ENCODE measurements at places on chromosomes 7 and 10. TPM values are rescaled to one million over a fixed set of nuclear protein-coding genes. Genes with fewer than 3 reads are reported as not detected.
A peak's percentile ranks its signal among the peaks of the same experiment; 100 is the strongest.

The KCP gene
- total RNA-seq, result 1.0 TPM

The GRID1 gene
- total RNA-seq, result not detected

GRCh38 chr7:127983804-127984332 is 47.4 kb downstream of the LRRC4 start:
- H3K27me3 ChIP-seq, result no peaks in the 10 kb centered on the region
- no peaks in the 10 kb centered on the region for H3K4me1 ChIP-seq
- peaks cover 2% of the 10 kb centered on the region for H3K36me3 ChIP-seq
- H3K27ac ChIP-seq, result no peak overlapping the region
- peak; percentile 14 for DNase-seq

DNA sequence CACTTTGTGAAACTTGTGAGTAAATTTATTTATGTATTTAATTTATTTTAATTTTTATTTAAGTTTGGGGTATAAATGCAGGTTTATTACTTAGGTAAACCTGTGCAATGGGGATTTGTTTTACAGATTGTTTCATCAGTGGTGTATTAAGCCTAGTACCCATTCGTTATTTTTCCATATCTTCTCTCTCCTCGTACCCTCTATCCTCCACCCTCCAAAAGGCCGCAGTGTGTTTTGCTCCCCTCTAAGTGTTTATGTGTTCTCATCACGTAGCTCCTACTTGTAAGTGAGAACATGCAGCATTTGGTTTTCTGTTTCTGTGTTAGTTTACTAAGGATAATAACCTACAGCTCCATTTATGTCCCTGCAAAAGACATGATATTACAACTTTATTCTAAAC is 145.4 kb upstream of the SMIM30 start:
- H3K4me1 ChIP-seq, result no peaks in the 10 kb centered on the region
- no peaks in the 10 kb centered on the region for H3K36me3 ChIP-seq
- H3K27ac ChIP-seq, result no peak overlapping the region
- DNase-seq, result no peak
- H3K27me3 ChIP-seq, result no peaks in the 10 kb centered on the region

DNA sequence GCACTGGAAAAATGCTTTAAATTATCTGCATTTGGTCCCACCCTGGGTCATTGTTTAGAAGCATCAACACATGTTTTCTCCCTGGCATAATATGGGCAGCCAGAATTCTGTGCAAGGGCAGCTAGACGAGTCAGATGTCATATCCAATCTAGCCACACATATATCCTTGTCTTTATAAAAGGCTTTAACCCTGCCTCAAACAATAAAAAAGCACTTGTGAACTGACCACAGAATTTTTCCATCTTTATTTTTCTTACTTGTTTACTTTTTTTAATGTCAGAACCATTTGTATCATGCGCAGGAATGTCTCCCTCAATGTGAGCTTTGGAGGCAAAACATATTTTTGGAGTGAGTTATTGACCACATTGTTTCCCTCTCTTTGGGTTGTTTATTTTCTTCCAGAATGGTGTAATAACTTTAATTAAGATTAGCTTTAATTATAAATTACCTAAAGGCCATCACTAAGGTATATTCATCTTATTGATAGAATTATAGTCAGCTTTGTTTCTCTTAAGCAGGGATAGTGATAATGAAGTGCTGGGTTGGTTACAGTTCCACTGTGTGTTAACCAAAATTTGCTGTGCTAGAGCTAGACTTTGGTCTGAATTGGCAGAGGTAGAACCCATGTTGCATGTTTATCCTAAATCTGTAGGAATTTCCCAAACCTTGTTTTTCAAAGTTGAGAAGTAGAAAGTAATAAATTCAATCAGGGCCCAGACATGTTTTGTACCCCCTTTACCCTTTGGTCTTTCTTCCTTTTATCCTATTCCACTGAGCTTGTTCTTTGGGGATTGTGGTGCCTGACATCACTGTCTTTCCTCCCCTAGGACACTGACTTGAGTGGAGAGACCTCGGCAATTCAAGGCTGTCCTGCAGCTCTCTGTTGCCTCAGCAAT is 1078.4 kb downstream of the KCNMA1 start:
- peaks cover 37% of the 10 kb centered on the region for H3K4me1 ChIP-seq
- no peak overlapping the region for H3K4me3 ChIP-seq
- no peaks in the 10 kb centered on the region for H3K27me3 ChIP-seq
- H3K27ac ChIP-seq, result no peak overlapping the region
- no peak for DNase-seq
- H3K36me3 ChIP-seq, result no peaks in the 10 kb centered on the region

GRCh38 chr7:97871659-97872024 is 566 bp downstream of the ASNS start:
- H3K36me3 ChIP-seq, result peaks cover 29% of the 10 kb centered on the region
- H3K27ac ChIP-seq, result peak overlapping the region; percentile 64
- H3K4me1 ChIP-seq, result peaks cover 37% of the 10 kb centered on the region
- H3K4me3 ChIP-seq, result peak overlapping the region; percentile 85

DNA sequence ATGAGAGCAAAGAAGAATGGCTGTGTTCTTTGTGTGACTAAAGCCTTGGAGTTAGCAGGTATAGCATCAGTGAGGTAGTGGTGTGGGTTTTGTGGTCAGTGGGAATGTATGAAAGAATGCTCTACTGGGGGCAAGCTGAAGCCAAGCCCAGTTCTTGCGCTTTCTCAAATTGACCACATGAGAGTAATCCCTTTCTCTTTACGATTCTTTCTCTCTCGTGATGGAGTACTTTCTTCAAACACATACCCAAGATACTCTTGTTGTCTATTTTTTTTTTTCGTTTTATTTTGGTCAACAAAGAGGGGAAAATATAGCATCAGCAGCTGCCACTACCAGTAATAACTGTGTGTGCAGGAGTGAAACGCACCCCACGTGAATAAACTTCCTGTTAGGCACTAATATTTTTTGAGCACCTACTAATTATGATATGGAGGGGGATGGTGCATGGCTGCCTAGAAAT is 8.4 kb upstream of the PANK1 start:
- H3K4me1 ChIP-seq, result peaks cover 47% of the 10 kb centered on the region
- no peaks in the 10 kb centered on the region for H3K27me3 ChIP-seq
- H3K27ac ChIP-seq, result no peak overlapping the region
- DNase-seq, result peak; percentile 74
- no peak overlapping the region for H3K4me3 ChIP-seq
- no peaks in the 10 kb centered on the region for H3K36me3 ChIP-seq

DNA sequence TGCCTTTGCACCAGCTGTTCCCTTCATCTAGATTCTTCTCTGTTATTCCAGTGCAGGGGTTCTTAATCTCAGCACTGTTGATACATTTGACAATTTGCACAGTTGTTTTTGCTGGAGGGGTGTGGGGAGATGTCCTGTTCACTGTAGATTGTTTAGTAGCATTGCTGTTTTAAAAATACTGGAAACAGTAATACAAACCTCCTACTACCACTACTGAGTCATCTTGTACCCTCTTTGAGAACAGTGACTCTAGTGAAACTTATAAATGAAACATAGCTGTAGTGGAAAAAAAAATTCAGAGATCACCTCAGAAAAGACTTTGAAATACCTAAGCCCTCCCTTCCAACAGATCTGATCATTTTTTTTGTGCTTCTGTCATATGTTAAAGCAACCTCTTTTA is 154.8 kb upstream of the TMEM196 start:
- no peaks in the 10 kb centered on the region for H3K27me3 ChIP-seq
- H3K4me3 ChIP-seq, result no peak overlapping the region
- no peaks in the 10 kb centered on the region for H3K36me3 ChIP-seq
- no peaks in the 10 kb centered on the region for H3K4me1 ChIP-seq
- no peak for DNase-seq

GRCh38 chr7:23120106-23120505 is 14.5 kb downstream of the KLHL7 start:
- no peaks in the 10 kb centered on the region for H3K4me1 ChIP-seq
- H3K27me3 ChIP-seq, result no peaks in the 10 kb centered on the region
- no peak for DNase-seq

GRCh38 chr7:39461263-39461820 is 104.9 kb upstream of the YAE1 start:
- H3K36me3 ChIP-seq, result no peaks in the 10 kb centered on the region
- no peaks in the 10 kb centered on the region for H3K27me3 ChIP-seq
- H3K4me3 ChIP-seq, result no peak overlapping the region
- H3K4me1 ChIP-seq, result peaks cover 19% of the 10 kb centered on the region
- no peak for DNase-seq
- H3K27ac ChIP-seq, result no peak overlapping the region

All from HepG2 (cell line).